Stimulated activated CD4-positive, alpha-beta T cell treated with anti-CD3 and anti-CD28 coated beads, Interleukin-4, amount 100 ng/mL, for 24 hours (primary cell): ENCODE measurements at places on chromosomes 4 and X.

DNA sequence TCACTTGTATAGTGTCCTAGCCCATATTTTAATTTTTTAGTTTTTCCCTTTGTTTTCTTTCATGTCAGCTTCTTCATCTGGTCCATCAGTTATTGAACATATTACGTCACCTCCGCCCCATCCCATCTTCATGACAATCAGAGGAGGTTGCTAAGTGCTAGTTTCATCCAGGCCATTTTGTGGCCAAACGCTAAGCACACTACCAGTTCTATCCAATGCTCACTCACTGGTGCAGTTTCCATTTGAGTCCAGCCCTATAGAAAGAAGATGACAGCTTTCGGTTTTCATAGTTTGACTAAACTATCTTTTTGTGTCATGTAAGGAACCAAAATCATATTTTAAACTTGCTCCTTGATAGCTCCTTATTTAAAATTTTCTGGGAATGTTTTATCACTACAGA, 304.2 kb downstream of the TENM3 start:
- DNase-seq: no peak

DNA sequence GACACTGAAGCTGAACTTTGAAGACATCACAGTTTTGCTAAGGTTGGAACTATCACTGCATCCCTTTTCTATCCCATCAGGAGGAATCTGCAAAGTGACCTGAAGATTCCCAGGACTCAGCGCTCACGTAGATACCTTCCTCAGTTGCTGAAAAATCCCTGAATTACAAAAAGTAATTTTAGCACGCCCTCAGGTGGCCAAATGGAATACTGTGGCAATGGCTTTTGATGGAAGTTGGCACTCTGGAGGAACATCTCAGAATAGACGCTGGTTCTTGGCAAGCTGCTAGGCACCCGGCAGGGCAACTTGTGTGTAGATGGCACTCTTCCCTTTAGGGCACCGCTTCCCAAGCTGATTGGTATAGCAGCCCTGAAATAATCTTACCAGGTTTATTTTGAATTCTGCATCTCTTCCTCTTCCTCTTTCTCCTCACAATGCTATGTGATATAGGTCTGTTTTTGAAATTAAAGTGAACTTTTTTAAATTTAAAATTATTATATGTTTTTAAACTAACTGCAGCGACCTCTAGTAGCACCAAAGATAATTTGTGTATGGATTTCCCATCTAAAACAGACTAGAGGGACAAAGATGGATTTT, 16.3 kb upstream of the ESX1 start:
- DNase-seq: peak; percentile 17

DNA sequence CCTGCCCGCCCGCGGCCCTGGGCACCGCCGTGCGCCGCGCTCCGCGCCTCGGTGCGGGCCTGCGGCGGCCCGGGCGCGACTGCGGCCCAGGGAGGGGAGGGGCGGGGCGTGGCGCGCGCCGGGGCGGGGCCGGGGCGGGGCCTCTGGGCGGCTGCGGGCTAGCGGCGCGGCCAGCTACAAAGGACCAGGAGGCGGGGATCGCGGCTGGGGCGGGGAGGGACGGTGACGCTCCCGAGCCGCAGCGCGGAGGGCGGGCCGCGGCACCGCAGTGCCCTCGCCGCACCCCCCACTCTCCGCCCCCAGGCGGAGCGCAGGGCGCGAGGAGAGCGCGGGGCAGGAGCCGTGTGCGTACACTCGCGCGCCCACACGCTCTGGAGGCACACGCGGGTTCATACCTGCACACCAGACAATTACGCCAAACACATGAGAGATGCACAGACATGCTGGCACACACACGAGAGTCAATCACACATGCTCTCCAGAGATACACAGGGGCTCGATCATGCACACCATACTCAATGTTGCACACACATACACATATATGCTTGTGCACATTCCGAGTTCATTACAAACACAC, at the start of gene CRMP1:
CRMP1 (minus strand) TSS at position 83 of the 577 bp plus-strand sequence. CDS start 117 bp downstream, outside the sequence.
- no peak for DNase-seq

- DNase-seq: no peak
Observed at GRCh38 chr4:7324651-7325121, 110.0 kb downstream of the PSAPL1 start.

DNA sequence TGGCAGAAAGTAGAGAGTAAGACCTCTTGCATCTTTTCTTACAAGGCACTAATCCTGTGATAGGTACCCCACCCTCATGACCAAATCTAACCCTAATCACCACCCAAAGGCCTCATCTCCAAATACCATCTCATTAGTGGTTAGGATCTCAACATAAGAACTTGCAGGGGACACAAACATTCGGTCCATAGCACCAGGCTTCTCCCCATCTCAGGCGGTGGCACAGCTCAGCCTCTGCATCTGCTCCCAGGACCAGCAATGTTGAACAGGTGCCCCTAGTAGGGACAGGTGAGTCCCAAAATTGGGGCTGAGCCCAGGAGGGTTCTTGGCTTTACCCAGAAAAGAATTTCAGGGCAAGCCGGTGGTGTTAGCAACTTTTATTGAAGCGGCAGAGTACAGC, 8.4 kb upstream of the MRFAP1 start:
- no peak for DNase-seq

DNA sequence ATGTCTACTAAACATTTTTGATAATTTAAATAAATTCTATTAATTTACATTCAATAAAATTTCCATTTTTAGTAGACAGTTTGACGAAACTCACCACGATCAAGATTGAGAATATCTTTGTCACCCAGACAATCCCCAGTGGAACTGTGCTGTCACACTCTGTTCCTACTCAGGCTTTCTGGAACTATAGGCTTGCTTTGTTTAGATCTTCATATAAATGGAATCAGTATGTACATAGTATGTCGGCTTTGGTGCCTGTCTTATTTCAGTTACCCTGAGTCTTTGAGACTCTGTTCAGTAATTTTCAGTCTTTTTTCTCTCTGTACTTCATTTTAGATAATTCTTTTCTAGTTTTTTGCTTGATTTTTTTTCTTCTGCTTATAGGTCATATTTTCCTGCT, 163.5 kb upstream of the EMCN start:
- DNase-seq: no peak

GRCh38 chr4:87118421-87118820, 102.0 kb downstream of the KLHL8 start:
- DNase-seq: no peak

GRCh38 chr4:154732669-154733068, 11.1 kb upstream of the LRAT start:
- DNase-seq: no peak

GRCh38 chr4:165418073-165418472, 39.3 kb downstream of the CPE start:
- no peak for DNase-seq

- no peak for DNase-seq
Observed at GRCh38 chr4:169313732-169314131, 43.0 kb upstream of the SH3RF1 start.

DNA sequence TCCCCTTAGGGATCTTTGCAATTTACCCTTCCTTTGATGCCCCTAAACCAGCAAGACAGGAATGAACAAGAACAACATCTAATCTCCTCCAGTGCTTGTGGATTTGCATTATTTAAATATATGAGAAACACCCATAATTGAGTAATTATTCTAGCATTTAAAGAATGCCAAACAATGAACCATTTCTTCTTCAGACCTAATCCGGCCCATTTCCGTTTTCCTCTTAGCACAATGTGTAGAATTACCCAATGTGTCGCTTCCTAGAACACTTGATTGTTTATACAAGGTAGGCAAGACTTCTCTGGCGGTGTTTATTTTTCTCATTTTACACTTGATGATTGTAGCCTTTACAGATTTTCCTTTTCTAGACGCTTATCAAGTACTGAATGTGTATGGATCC, 43.5 kb downstream of the CLDN34 start:
- no peak for DNase-seq

DNA sequence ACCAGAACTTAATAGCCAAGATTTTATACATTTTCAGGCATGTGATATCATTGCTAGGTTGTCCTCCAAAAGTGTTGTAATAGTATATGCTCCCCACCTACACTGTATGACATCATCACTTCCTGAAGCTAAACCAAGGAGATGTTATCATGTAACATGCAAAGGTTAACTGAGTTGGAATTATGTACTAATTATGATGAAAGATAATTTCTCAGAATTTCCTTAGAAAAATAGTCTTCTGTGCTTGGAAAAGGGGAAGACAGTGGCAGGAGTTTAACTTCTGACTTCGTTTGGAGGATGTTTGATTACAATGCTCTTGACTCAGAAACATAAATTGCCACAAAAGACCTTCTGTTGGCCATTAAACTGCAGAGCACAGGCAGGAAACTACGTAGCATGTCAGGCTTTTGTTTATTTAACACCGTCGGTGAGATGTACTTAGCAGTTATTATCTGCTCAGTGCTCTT, 83.6 kb upstream of the GUCY1A1 start:
- no peak for DNase-seq

- DNase-seq: no peak
Observed at GRCh38 chr4:25012655-25013054, 18.1 kb downstream of the LGI2 start.

DNA sequence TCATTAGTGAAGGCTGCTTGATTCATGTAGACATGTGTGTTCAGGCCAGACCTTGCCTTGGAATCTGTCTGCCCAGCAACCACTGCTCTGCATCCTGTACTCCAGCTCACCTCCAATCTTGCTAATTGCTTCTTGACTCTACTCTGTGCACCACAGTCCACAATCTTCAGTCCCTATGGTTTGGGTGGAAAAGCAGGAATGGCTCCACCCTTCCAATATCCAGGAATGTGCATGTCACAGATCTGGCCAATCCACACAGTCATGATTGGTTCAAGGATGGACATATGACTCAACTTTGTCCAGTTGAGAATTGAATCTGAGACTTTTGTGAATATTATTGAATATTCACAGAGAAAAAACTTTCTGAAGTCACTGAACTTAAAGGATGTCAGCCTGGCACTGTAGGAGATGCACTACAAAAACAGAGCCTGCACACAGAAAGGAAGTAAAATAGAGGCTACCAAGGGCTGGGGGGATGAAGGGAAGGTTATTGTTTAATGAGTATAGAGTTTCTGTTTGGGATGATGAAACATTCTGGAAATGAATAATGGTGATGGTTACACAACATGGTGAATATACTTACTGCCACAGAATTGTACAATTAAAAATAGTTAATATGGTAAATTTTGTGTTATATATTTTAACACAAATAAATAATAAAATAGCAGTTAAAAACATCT, 161.3 kb upstream of the USP38 start:
- no peak for DNase-seq

GRCh38 chr4:33369446-33369845, 2649.3 kb downstream of the PCDH7 start:
- no peak for DNase-seq

DNA sequence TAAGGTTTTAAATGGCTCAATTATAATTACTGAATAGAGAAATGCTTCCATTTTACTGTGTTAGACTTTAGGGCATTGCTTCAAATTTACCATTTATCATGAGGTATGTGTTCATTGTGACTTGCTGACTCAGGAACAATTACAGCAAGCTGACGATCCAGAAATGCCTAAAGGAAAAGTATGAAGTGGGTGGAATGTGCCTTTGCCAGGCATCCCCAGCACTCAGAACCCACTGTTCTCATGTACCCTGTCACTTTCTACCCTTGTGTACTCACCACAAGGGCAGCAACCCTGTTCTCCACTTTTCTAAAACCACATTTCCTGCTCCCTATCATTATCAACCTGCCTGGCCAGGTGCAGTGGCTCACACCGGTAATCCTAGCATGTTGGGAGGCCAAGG, 41.5 kb downstream of the QRFPR start:
- no peak for DNase-seq
